ENCODE measurements at places on chromosomes 4 and X.

GRCh38 chr4:95556207-95556859 is 7.6 kb upstream of the UNC5C start:
- DNase-seq, result no peak

- no peak for DNase-seq
These were observed 681 bp upstream of the UPF3B start for GRCh38 chrX:119853444-119853843.

DNA sequence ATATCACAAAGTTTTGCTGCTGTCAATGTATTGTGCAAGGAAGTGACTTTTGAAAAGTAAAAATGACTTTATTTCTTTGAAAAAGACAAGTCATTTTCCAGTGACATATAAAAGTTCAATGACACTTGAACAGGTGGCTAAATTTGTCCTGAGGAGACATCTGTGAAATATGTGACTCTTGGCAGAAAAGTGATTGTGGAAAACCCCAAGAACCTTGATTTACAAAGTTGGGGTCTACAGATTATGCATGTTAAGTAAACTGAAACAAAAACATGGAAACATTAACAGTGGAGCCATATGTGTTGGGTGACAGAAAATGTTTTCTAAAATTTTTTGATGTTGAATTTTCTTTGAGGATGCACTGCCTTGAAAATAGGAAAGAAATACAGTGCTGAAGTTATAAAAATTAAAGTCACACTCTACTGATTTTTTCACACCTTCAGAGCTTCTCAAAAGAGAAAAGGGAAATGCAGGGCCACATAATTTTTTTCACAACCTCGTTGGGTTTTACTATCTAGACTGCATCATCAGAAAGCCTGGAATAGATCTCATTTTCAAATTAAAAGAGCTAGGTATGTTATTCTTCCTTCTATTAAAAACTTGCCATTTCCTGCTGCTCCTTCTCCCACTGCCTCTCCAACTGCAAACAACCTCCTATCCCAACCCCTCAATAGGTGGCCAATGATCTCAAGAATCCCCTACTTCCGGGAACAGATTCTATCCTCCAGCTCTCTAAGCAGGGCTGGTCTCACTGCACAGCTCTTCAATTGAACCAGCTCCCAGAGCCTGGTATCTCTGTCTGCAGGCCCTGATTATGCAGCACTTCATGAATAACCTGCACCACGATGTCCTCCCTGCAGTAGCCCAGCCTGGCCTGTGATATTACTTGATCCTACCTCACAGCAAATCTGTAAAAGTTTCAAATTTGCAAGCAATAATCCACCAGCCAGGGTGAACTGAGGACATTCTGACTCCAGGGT is 570.8 kb upstream of the CPEB2 start:
- no peak for DNase-seq

GRCh38 chr4:186144198-186144945 is 39.9 kb downstream of the FAM149A start:
- no peak for DNase-seq

All from cortex of kidney (tissue), 1 donor.